OCI-M1 (cell line): ENCODE measurements at places on chromosomes 1 and 21.
A peak's percentile ranks its signal among the peaks of the same experiment; 100 is the strongest.

DNA sequence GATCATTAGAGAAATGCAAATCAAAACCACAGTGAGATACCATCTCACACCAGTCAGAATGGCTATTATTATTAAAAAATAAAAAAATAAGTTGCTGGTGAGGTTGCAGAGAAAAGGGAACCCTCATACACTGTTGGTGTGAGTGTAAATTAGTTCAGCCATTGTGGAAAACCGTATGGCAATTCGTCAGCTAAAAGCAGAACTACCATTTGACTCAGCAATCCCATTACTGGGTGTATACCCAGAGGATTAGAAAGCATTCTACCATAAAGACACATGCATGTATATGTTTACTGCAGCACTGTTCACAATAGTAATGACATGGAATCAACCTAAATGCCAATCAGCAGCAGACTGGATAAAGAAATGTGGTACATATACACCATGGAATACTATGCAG is 42.2 kb downstream of the GIPC2 start:
- peak; percentile 59 for DNase-seq

- no peak for DNase-seq
Measured at GRCh38 chr1:165900576-165901380, 73.4 kb downstream of the UCK2 start.

- DNase-seq: no peak
Measured at GRCh38 chr21:36756527-36756926, 57.6 kb downstream of the SIM2 start.

DNA sequence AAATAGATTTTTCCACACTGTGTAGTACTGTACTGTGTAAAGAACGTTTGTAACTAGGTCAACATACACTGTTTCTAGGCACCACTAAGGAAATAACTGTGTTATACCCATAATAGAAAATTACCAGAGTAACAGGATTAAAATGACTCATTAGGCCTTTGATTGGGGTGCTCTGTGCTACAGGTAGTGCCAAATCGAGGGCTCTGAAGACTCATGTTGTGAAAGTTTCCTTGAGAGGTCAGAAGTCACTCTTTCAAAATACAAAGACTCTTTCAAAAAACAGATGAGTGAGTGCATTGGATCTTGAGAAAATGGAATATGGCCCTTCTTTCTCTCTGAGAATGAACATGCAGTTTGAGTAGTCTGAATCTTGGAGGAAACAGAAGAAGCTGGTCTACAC is 143.0 kb downstream of the MRPL39 start:
- DNase-seq: no peak

DNA sequence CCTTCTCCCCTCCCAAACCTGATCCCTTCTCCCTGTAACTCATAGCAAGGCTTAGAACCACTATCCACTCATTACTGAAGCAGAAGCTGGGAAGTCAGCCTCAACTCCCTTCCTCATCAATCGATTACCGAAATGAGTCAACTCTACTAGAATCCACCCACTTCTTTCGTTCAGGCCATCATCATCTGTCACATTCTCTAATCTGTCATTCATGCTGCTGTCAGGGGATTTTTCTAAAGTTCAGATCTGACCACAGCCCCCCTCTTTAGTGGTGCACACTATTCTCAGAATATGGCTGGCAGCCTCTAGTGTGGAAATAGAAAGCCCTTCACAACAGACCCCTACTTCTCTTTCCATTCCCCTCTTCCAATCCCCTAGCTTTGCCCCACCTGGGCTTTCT is 5.1 kb downstream of the NT5C1A start:
- no peak for DNase-seq

- DNase-seq: no peak
Measured at GRCh38 chr1:82919837-82920236, 1079.1 kb downstream of the TTLL7 start.

GRCh38 chr1:61139775-61140549 is 57.6 kb downstream of the NFIA start:
- DNase-seq: peak; percentile 32

DNA sequence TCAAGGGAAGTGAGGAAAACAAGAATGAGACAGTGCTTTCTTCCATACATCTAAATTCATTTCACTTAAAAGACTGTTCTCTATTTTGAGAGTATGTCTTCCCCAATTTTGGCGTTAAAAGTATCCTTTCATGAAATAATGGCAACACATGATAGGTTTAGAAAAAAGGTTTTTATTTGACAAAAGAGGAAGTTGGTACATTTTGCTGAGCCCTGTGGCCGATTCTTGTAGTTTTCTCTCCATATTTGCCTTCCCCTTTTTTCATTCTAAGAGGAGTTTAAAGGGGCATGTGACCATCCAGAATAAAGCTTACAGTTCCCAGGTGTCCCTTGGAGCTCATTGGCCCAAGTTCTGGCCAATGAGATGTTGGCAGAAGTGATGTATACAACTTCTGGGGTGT is 140.4 kb upstream of the KCNE2 start:
- peak; percentile 57 for DNase-seq

DNA sequence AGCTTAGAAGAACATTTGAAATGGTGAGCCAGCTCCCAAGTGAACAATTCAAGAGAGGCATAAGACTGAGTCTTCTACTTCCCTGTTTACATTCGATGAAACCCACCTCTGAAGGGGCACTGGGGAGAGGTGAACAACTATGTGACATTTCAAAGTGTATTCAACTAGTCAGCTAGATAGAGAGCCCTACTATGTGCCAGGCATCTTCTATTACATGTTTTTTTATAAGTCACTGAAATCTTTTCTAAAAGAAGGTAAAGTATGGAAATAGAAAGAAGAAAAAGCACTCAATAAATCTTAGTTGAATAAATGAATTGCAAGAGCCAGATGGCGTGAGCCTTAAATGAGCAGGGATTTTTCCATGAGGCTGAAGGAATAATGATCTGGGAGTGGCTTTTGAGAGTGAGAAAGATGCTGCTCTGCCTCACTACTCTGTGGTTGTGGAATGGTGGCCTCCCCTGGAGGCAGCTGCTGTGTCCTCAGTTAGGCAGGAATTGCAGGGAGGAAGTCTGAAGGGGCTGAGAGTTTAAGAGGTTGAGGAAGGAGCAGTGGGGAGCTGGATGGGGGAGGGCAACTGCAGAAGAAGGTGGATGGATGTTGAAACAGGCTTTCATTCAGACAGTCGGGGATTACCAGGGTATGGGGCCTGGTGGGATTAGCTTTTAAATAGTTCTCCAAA is 10.4 kb upstream of the PTPRF start:
- no peak for DNase-seq

- peak; percentile 45 for DNase-seq
Measured at GRCh38 chr1:23556635-23557470, 2.4 kb downstream of the ID3 start.

GRCh38 chr1:186869526-186870228 is 40.9 kb downstream of the PLA2G4A start:
- DNase-seq: peak; percentile 84

GRCh38 chr1:210905944-210906453 is 227.9 kb downstream of the KCNH1 start:
- peak; percentile 35 for DNase-seq

DNA sequence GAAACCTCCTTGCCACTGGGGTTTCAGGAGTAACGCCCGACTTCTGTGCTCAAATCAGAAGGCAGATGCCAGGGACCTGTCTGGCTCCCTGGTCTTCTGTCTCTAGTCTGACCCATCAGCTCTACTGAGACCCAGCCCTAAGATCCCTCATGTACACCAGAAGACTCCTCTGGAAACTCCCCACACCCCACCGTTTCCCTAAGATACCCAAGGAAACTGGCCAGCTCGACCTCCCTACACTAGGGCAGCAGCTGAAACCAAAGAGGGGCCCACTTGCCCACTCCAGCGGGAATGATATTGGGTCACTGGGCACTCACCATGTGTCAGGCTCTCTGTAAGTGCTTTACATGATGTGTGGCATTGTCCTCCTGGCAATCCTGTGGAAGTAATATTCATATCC is 469 bp upstream of the S100A16 start:
- DNase-seq: no peak

DNA sequence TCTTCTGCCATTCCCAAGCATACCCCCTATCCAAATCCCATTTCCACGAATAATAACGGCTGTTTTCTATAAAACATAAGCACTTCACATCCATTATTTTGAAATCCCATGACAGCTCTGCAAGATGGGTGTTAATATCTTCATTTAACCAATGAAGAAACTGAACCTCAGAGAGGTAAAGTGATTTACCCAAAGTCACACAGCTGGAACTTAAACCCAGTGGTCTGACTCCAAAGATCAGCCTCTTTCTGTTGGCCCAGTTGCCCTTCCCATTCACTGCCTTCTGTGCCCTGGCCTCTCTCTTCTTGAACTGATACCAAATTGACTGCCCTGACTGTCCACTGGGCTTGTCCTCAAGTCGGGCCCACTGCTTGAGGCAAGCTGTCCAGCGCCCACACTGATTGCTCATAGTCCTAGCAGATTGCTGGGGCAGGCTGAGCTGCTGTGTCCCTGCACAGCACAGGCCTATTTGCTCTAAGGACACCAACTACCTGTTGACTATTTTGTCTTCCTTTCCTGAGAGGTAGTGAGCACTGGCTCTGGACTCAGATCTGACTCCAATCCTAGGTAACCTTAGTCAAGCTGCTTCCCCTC is 19.3 kb downstream of the TAL1 start:
- DNase-seq: no peak

DNA sequence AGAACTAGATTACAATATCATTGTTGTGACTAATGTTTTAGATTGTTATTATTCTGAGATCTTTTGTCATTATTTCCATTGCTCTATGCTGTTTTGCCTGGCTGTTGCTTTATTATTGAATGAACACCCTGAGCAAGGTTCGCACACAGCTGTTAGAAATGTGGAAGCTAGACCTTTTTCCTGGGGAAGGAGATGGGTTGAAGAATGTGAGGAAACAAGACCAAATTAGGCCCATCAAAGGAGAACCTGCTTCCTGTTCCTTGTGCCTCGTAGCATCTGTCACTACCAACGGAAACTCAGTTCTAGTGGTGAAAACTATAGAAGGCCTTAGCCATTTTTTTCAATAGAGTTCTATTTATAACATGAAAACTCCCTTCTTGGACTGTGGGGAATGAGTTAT is 68.7 kb downstream of the RGL1 start:
- no peak for DNase-seq

- peak; percentile 57 for DNase-seq
Measured at GRCh38 chr1:225766967-225767633, 10.5 kb upstream of the SRP9 start.

DNA sequence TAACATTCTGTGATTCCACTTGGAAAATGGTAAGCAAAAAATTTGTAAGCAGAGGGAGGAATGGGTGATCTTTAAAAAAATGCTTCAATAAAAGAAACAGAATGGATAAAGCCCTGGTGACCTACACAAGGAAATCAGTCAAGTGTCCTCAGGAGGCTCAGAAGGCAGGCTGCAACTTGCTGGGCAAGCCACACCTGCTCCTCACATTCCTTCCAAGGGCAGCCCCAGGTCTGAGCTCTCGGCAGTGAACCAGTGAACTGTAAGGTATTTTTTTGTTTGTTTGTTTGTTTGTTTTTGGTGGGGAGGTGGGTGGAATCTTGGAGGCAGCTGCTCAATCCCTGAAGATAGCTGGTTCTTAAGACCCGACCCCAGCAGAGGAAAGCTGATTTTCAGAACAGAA is 4.4 kb downstream of the TACSTD2 start:
- DNase-seq: no peak

DNA sequence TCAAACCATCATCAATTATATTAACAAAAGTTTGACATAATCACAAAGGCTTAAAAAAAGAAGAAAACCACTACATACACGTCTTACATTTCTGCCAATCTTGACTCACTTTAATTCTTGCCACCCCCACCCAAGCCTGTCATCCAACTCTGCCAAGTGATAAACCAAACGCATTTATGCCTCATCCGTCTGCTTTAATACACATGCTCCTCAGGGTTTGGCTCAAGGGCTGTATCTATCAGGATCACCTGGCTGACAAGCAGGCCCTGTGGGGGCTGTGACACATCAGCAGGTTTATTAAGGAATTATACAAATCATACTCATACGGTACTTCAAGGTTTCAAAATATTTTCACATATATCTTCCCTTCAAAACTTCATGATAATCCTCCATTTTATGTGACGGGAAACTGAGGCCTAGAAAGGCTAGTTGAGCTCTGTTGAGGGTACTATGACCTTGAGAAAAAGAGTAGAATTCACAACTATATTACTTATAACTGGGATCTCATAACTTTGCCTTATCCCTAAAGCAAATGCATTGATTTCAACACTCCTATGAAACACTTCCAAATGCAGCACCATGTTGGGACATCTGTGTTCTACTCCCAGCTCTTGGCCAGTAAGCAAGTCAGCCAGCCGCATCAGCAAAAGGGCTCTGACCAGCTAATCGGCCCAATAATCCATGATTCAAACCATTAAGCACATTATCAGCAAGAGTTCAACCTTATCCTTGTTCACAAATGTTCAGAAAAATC is 8.7 kb downstream of the SORT1 start:
- DNase-seq: peak; percentile 44
